Stimulated activated CD4-positive, alpha-beta T cell treated with anti-CD3 and anti-CD28 coated beads, Interleukin-1b, Interleukin-23, amount 100 ng/mL, for 1 hour (primary cell): ENCODE measurements at places on chromosomes 16 and 17.

DNA sequence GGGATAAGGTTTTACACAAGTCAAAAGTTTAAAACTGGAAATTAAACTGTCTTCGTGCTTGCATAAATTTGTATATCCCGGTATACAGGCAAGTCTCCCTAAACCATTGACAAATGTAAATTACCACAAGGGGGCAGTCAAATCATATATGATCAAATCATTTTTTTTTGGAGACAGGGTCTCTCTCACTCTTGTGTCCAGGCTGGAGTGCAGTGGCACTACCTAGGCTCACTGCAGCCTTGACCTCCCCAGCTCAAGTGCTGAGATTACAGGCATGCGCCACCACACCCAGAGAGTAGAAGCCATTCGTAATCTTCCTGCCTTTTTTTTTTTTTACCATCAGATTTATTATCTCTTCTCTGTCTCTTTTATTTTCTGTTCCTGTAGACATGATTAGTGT lies 18.5 kb downstream of the TOP2A start:
- DNase-seq: no peak

GRCh38 chr16:4615384-4616046 lies 827 bp upstream of the UBALD1 start:
- DNase-seq: no peak

DNA sequence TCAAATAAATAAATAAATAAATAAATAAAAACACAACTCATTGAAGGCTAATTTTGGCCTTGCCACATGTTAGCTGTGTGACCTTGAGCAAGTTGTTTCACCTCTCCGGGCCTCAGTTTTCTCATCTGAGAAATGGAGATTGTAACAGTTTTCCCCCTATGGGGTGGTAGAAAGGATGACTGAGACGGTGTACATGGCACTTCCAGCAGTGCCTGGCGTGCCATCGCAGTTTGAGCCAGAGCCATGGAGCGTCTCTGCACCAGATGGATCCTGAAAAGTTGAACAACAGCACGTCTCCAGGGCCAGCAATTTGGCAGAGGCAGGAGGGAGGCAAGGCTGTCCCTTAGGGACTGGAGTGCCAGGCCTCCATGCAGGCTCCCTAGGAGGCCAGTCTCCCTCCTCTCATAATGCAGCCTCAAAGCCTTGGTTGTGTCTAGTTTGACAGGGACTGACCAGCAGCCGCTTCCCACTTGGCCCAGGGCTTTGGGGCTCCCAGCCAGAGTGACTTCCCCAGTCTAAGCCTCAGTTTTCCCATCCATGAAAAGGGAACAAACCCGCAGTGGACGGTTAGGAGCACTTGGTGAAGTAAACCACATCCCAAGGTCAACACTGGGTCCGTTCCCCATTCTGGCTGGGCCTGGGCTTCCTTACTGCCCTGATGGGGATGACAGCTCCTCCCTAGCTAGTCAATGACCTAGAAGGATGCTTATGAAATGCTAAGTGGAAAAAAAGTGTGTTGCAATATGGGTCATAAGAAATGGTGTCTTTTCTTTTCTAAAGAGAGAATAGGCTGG lies 19.3 kb downstream of the SOCS1 start:
- no peak for DNase-seq

DNA sequence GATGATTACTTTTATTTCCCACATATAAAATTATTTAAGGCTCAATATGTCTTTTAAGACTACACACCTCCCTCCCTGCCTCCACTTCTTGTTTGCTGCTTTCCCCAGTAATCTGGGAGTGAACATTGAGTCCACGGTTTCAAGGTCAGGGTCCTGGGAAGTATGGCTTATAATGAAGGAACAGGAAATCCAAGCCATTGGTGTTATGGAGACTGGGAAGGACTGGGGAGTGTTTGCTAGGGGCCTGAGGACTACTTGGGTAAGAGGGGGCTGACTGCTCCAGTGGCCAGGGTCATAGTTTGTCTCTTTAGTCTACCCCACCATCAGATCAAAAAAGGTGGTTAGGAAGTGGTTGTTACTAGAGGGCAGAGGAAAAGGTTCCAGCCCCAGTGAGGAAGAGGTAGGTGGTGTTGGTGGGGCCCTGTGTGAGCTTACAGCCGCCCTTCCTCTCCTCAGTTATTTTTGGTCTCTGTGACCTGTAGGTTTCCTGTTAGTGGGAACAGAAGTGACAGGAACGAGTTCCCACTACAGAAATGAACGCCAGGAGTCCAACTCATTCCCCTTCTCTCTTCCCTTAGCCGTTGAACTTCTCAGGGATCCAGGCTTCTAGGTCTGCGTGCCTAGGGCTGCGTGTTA lies 742 bp upstream of the SLC16A13 start:
- no peak for DNase-seq

- no peak for DNase-seq
Observed at GRCh38 chr16:30478766-30479478, 6.4 kb downstream of the ITGAL start.

GRCh38 chr16:67662653-67663010 lies 1.9 kb downstream of the PARD6A start:
- no peak for DNase-seq

DNA sequence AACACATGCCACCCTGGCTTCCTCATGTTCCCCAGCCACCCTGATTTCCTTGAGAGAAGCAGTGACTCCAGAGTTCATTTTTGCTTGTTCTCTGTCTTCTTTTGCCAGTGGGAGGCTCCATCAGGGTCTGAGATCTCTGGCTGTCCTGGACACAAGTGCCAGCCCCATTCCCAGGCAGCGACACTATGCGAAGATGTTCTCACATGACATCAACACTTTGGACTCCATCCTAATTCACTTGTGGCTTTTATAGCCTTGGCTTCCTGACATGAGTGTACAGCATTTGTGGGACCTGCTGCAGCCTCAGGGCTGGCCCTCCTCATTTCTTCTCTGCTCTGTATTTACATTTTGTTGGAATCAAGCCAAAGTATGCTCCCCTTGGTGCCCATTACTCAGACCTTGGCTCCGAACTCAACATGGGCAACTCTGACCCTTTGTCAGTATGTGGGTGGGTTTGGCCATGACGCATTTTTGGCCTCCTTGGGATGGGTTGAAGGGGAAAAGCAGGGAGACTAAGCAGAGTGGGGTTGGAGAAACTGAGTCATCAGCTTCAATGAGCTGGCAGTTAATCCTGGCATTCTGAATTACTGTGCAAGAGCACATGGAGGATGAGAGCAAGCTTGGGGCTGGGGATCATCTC lies 119.0 kb upstream of the EEF2KMT start:
- no peak for DNase-seq

DNA sequence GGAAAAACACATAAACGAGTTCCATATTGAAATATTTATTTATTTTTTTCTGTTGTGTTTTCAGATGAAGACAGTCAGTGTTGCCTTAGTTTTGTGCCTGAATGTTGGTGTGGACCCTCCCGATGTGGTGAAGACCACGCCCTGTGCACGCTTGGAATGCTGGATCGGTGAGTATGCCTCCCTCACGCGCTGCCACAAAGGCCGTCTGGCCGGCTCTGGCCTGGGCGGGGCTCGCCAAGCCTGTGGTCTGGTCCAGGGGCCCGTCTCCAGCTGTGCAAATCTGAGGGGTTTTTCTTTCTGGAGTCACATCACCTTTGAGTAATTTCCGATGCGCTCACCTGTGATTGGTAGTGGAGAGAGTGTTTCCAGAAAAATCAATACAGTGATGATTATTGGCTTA lies 81.0 kb downstream of the RPTOR start:
- no peak for DNase-seq

- no peak for DNase-seq
Observed at GRCh38 chr16:70735141-70735979, 49.5 kb upstream of the MTSS2 start.

- DNase-seq: no peak
Observed at GRCh38 chr16:54165174-54165911, 121.2 kb downstream of the IRX3 start.

GRCh38 chr16:63617990-63618763 lies 1503.7 kb downstream of the CDH11 start:
- DNase-seq: no peak

- DNase-seq: no peak
Observed at GRCh38 chr17:66633317-66633965, 201.5 kb upstream of the CACNG5 start.

- no peak for DNase-seq
Observed at GRCh38 chr16:69727916-69728270, 1.5 kb upstream of the NQO1 start.

DNA sequence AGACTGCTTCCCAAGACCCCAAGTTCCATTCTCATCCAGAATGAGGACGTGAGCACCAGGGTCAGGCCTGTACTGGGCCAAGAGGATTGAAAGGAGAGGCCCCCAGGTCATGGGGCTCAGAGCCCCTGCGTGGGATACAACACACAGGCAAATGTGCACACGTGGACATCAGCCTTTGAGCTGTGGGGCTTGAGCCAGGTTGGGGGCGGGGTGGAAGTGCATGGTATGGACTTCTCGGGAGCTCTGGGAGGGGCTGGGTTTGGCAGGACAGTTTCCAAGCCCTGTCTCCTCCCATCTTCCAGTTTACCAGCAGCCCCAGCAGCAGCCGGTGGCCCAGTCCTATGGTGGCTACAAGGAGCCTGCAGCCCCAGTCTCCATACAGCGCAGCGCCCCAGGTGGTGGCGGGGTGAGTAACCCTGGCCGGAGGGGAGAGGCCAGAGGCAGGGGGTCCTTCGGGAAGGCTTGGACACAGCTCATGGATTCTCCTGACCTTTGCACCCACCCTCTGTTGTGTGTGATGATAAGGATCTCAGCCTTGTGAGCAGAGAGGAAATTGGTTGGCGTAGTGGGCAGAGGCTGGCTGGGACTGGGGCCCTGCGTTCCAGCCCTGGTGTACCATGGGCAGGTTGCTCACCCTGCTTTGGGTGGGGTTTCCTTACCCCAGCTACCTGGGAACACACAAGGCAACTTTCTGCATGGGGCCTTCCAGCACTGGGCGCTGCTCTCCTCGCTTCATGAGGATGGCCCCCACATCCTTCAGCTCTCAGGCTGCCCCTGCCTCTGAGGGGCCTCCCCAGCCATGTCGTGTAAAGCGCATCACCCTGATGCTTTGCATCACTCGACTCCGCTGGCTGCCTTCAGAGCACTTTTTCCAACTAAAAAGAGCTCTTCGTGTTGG lies 10.4 kb upstream of the LASP1NB start:
- no peak for DNase-seq

- no peak for DNase-seq
Observed at GRCh38 chr16:9409560-9410493, 318.4 kb downstream of the HAPSTR1 start.

DNA sequence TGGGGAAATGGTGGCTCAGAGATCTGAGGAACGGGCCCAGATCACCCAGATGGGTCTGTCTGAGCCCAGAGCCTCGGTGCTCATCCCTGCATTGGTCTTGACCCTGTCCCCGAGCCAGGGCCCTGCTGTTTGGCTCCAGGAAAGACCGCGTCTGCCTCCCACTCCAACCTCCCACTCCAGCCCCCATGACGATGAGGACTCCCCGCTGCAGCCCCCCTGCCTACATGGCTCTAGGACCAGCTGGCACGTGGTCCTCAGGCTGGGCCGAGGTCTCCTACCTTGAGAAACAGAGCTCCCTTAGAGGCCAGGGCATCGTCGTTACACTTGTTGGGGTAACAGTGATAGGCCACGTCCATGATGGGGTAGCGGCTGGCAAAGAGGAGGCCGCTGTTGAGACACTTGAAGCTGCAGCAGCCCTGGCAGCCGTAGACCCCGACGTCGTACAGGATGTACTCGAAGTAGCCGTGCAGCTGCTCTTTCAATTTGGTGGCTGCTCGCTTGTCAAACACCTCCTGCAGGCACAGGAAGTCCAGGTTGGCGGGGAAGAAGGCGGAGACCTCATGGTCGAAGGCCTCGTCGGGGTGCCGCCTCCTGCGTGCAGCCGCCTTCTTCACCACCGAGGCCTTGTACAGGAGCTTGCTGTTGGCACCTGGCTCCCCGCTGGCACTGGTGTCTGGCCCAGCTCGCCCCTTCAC lies 59.9 kb downstream of the PRMT7 start:
- no peak for DNase-seq

DNA sequence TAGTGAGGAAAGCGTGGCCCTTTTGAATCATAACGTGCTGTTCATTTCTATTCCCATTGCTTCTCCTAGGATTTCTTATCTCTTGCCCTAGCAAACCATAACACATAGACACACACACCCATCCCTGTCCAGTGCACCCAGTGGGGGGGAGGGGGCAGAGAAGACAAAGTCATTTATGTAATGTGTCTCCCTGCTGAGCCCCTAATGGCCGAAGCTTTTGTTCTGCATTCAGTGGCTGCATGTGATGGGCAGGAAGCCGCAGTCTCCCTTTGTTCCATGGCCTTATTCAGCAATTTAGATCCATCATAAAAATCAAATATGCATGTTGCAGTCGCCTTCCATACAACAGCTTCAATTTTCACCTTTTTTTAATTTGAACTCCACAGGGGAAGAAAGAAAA lies 325.4 kb downstream of the ZFHX3 start:
- DNase-seq: no peak

- DNase-seq: no peak
Observed at GRCh38 chr16:12971241-12971640, 69.8 kb downstream of the SHISA9 start.

- DNase-seq: peak; percentile 61
Observed at GRCh38 chr16:10964039-10964890, 19.9 kb downstream of the CLEC16A start.

- DNase-seq: no peak
Observed at GRCh38 chr16:42691-43090, 10.7 kb downstream of the POLR3K start.

- DNase-seq: no peak
Observed at GRCh38 chr16:66621973-66622372, 17.5 kb downstream of the CMTM3 start.

DNA sequence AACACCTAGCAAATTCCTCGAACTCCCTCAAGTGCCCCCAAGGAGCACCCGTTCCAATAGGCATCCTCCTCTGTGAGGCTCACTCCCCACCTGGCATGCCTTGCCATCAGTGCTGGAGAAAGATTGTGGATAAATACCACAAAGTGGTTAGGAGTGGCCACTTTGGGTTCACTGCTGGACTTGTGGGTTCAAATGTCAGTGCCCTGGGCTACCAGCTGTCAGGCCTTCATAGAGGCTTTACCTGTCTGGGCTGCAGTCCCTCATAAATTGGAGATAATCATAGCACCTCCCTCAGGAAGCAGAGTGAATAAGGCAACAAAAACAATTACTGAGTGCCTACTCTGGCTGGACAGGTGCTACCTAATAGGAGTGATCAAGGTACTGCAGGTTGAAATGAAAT lies 1.5 kb upstream of the SYT17 start:
- no peak for DNase-seq

- no peak for DNase-seq
Observed at GRCh38 chr16:2905988-2906387, 5.7 kb upstream of the FLYWCH1 start.

- no peak for DNase-seq
Observed at GRCh38 chr17:17628388-17629008, 37.0 kb upstream of the PEMT start.

- no peak for DNase-seq
Observed at GRCh38 chr17:43900183-43900857, 7.0 kb downstream of the MPP2 start.

- no peak for DNase-seq
Observed at GRCh38 chr17:63753215-63753614, 11.6 kb upstream of the STRADA start.
